Central memory CD8-positive, alpha-beta T cell (primary cell): ENCODE measurements at places on chromosomes 7 and 10.
A peak's percentile ranks its signal among the peaks of the same experiment; 100 is the strongest.

DNA sequence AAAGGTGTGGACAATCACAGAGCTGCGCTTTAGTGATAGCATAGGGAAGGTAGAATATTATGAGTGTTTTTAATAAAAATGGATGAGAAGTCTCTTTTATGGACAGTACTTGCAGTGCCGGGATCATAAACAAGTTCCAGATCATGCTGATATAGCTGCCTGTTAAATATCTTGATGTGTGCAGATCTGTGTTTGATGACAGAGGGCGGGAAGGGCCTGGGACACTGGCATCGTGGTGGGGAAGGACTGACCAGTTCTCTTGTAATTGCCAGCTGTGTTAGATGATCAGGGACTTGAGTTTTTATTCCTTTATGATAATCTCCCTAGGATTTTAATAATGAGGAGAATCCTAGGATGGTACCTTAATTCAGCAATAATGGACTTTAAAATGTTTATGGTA, 14.6 kb downstream of the SND1 start:
- DNase-seq = no peak

DNA sequence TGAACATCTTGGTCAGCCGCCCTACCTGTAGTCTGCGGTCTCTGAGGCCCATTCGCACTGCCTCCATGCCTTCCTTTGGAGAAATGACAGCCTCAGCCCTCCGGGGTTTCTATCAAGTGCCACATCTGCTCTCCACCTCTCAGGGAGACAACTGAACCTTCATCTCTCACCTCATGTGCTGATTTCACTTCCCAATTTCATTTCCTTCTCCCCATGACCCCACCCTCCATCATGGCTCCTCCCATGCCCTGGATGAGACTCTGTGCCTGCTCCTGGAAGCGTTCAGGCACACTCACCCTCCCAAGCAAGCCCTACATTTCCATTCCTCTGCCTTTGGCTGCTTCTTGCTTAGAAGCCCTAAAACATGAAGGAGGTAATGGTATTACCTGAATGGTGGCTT, 7.8 kb upstream of the SCD start:
- DNase-seq = no peak

- no peak for DNase-seq
Observed at GRCh38 chr7:33062023-33062781, at the start of gene NT5C3A. Gene NT5C3A, minus strand, starts transcription at chr7:33062776. Its CDS starts 71 bp downstream, at chr7:33062705.

DNA sequence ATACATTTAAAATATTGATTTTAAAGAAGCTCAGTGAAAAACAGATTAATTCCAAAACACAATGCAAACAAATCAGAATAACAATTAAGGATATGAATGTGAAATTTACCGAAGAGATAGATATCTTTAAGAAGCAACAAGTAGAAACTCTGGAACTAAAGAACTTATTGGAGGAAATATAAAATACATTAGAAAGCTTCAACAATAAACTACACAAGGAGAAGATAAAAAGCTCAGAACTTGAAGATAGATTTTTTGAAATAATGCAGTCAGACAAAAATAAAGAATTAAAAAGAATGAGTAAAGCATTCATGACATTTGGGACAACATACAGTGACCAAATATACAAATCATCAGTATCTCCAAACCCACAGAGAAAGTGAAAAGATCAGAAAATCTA, 43.2 kb downstream of the HIBADH start:
- no peak for DNase-seq

GRCh38 chr10:104601166-104601565, 39.9 kb upstream of the SORCS3 start:
- no peak for DNase-seq

- DNase-seq = no peak
Observed at GRCh38 chr10:122458693-122459092, 2.7 kb upstream of the HTRA1 start.

GRCh38 chr10:44417761-44418160, 32.9 kb upstream of the CXCL12 start:
- DNase-seq = no peak

DNA sequence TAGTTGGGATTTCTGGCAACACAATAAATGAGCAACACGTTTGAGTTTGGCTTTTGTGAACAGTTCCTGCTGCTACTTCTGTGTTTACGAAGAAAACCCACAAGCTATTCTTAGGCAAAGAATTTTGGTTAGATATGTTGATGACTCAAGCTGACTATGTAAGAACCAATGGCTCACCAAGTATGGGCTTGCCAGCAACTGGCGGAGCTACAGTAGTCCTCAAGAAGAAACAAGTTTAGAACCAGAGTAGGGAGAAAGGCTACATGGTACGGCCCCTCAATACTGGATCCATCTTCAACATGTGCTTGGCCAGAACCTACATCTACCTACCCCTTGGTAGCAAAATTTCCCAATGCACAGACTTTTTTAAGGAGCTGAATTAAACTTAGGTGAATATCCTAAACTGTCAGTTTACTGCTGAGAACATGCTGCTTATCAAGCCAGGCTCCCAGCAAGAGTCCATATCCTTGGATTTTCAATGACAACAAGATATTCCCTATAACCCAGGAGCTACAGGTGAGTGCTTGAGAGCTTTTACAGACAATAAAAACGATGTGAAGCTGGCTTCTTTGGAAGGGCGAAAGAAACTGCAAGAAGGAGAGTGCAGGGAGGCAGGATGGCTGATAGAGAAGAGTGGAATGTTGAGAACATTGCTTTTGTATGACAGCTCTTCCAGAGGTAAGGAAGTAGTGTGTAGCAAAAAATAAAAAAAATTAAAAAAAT, 74.3 kb upstream of the ASAH2 start:
- DNase-seq = no peak

- no peak for DNase-seq
Observed at GRCh38 chr10:26939290-26939961, 78.7 kb upstream of the ABI1 start.

GRCh38 chr7:84314263-84314662, 119.7 kb upstream of the SEMA3A start:
- DNase-seq = no peak

GRCh38 chr10:102698894-102699293, 15.3 kb downstream of the ARL3 start:
- DNase-seq = no peak

- no peak for DNase-seq
Observed at GRCh38 chr10:21196822-21197395, 299.8 kb upstream of the NEBL start.

- DNase-seq = no peak
Observed at GRCh38 chr10:126407831-126408230, 19.6 kb upstream of the ADAM12 start.

DNA sequence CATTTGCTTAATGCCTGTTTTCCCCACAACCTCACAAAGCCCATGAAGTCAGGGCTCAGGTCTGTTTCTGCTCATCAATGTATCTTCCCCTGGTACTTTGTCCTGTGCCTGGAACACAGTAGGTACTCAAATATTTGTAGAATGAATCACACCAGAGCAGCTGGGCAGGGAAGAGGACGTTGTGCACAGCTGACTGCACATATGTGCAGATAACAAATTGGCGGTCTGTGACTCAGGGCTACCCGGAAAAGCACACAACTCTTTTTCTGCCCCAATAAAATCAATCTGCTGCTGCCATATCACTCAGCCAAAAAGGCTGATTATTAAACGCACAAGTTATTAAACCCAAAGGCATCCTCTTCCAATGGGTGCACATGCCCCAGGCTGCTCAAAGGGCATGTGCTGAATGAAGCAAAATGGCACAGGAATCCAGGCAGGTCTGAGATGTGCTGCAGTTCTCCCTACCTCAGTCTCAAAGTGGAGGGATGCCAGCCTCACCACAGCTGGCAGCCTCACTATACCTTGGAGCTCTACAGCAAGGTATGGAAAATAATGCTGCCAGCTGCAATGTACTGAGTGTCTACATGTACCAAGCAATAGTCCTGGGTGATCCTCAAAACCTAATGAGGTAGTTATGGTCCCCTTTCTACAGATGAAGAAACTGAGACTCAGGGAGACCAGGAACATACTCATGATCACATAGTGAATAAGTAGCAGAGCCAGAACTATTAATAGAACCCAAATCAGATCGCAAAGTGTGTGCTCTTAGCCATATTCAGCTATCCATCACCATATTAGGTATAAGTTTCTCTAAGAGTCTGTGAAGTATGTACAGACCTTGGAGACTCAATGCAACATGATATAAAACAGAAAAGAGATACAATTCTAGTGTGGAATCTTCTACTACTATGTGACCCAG, 43.4 kb downstream of the SORBS1 start:
- no peak for DNase-seq

- DNase-seq = no peak
Observed at GRCh38 chr10:121684276-121684675, 86.0 kb upstream of the FGFR2 start.

GRCh38 chr7:101200862-101201599, at the start of gene MOGAT3:
Gene MOGAT3, minus strand, starts transcription at chr7:101201036. Its CDS starts 182 bp downstream, at chr7:101200854.
- DNase-seq = no peak

DNA sequence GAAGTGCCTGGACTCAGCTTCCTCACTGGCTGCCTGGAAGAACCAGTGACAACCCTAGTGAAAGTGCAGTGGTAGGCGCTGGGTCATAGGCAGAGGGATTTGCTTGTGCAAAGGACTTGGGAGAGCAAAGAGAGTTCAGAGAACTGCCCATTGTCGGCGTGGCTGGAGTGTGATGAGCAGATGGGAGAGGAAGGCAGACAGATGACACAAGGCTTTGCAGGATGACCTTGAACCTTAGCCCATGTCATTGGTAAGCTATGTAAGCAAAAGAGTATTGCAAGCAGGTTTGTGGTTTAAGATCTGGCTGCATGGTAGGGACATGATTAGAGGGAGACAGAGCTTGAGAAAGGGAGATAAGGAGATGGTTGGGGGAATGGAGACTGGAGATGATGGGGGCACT, 35.3 kb upstream of the NOBOX start:
- DNase-seq = no peak

GRCh38 chr7:25789701-25790640, 362.0 kb upstream of the NFE2L3 start:
- no peak for DNase-seq

DNA sequence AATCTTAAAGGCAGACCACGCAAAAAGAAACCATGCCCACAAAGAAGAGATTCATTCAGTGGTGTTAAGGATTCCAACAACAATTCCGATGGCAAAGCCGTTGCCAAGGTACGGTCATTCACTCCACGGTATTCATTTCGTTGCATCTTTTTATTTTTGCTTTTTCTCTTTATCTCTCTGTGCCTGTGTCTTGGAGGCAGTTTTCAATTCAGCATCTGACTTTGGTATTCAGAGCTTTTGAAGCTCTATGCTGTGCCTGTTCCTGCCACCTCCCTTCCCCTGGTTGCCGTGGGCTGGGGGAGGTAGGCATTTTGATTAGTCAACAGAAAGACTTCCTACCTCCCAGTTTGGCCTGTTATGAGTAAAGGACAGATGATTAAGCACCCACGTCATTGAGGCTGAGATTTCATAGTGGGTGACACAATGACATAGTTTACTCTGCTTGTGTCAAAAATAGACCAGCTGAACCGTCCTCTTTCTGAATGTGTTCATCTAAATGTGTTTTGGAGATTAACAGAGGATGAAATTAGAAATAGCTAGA, 149.5 kb downstream of the ARID5B start:
- DNase-seq = peak; percentile 69

DNA sequence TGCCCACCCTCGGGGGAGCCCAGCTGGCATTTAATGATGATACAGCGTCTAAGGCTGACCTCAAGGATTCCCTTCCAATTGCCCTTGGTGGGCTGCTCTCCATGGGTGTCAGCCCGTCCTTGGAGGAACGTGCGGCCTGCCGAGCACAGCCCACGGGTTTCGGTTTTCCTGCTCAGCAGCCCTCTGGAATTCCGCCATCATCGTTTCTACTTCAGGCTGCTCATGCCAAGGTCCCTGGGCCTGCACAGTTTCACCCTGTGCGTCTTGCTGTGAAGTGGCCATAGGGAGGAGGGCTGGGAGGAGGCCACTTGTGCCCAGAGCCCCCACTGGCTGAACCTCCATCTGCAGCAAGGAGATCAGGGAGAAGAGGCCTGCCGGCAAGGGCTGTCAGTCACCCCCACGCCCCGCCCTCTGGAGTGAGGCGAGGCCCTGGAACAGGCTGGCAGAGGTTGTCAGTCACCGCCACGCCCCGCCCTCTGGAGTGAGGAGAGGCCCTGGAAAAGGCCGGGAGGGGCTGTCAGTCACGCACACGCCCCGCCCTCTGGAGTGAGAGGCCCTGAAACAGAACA, 82.8 kb downstream of the CHST15 start:
- DNase-seq = no peak

DNA sequence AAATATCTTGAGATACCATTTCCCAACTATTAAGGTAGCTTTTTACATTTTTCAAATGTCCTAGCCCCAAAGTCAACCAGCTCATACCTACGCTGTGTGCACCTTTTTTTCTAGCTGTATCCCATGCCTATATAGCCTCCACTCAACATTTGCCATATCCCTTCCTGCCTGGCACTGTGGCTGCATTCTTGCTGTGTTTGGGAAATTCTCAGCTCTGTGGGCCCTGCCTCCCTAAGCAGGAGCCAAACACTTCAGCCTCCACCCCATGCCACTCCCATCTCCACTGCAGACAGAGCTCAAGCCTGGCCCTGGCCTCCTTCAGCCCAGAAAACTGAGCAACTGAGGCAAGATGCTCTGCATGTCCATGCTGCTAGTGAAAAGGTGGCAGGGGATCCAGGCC, 141.3 kb downstream of the RAB11FIP2 start:
- DNase-seq = no peak

DNA sequence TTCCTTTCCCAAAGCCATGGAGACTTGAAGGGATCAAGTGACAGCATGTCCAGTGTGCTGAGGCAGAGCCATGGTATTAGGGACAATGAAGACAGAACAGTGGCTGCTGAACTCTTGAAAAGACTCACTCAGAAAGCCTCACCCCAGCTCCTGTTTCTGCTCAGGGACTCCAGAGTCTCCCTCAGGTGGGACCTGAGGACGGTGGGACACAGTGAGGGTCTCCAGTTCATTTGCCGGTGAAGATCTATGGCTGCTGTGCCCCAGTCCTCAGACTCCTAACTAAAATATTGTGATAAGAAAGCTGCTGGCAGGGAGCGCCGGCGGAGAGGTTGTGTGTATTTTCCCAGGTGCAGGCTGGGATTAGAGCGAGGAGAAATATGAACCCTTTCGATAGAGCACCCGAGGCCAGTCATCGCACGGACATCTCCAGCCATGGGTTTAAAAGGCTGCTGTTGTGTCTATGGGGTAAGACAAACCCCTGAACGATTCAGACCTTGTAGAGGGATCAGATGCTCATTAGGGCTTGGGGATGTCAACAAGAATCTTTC, 57.2 kb downstream of the C7orf25 start:
- no peak for DNase-seq

- DNase-seq = no peak
Observed at GRCh38 chr7:42876182-42877068, 35.4 kb downstream of the C7orf25 start.

DNA sequence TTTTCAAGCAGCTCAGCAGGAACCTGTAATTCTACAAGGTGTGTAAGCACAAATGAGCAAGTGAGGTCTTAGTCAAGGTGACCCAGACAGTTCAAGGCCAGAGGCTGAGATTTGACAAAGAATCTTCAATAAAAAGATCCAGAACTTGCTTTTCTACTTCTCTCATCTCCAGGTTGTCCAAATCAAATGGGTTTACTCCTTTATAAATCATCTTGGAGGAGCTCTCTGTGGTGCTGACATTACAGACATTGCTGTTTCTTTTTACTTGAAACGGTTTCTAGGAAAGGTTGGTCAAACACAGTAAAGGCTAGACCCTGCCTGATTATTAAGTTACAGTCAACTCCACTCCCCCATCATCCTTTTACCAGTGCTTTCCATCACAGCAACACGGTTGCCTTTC, 504.6 kb downstream of the SORCS3 start:
- DNase-seq = no peak

GRCh38 chr7:158487631-158488151, 99.9 kb downstream of the PTPRN2 start:
- no peak for DNase-seq
